ENCODE measurements at places on chromosomes 2 and 18. TPM values are rescaled to one million over a fixed set of nuclear protein-coding genes. Genes with fewer than 3 reads are reported as not detected.

- no peaks in the 10 kb centered on the region for H3K36me3 ChIP-seq
- no peak for DNase-seq
- no peak overlapping the region for H3K4me3 ChIP-seq
- no peak overlapping the region for H3K27ac ChIP-seq
Observed at GRCh38 chr2:84879584-84880394, 1.1 kb downstream of the TRABD2A start.

GRCh38 chr2:141925511-141925910 is 205.3 kb downstream of the LRP1B start:
- no peaks in the 10 kb centered on the region for H3K36me3 ChIP-seq
- no peak for DNase-seq
- H3K4me1 ChIP-seq, result no peaks in the 10 kb centered on the region
- no peaks in the 10 kb centered on the region for H3K27me3 ChIP-seq
- H3K27ac ChIP-seq, result no peak overlapping the region
- H3K4me3 ChIP-seq, result no peak overlapping the region

DNA sequence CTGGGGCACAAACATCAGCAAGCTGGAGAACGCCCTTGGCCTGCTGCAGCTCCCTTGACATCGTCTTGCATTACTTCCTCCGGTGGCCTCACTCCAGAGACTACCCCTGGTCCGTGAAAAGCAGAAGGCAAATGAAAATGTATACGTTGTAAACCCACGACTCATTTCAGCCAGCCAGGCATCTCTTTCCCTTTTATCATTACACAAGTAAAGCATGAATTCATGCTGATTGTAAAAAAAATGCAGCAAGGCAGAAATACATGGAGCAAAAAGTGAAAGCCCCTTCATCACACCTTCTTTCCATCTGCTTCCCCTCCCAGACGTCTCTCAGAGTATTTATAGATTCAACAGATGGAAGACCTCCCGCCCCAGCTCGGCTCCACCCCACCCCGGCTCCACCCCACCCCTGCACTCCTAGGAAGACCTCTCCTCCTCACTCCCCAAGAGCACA is 41.6 kb upstream of the RALBP1 start:
- no peak for DNase-seq
- no peak overlapping the region for H3K4me3 ChIP-seq
- no peaks in the 10 kb centered on the region for H3K27me3 ChIP-seq
- no peaks in the 10 kb centered on the region for H3K4me1 ChIP-seq
- no peaks in the 10 kb centered on the region for H3K36me3 ChIP-seq

DNA sequence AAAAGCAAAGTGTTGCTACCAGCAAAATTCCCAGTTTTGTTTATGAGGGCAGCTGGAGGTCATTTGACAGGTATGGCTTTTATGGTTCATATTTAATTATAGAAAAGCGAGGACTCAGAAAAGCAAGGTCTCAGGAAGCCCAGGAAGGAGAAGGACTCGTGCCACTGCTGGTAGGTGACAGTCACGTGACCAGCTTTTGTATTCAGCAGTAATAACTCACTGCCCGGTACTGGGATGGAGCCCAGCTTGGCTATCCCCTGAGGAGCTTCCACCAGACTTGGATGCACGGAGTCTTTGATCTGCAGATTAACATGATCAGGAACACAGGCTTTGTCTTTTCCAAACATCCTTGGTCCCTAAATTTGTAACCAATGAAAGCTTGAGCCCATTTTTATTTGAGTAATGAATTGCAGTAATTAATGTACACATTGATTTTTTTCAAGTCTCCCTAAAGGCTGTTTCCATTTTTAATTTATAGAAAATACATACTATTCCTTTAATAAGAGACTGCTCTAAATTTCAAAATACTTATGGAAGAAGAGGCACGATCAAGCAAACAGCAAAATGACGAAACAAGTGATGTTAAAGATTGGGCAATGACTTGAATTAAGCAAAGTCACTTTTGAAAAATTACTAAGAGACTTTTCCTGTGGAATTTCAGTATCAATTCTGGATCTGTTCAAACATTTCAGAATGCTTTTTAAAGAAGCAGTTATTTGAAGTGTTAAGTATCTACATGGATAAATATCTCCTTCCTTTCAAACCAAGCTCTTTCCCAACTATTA is 251.7 kb upstream of the HNRNPA3 start:
- no peak for DNase-seq
- no peak overlapping the region for H3K27ac ChIP-seq
- H3K4me3 ChIP-seq, result no peak overlapping the region
- H3K27me3 ChIP-seq, result no peaks in the 10 kb centered on the region
- H3K36me3 ChIP-seq, result no peaks in the 10 kb centered on the region

- no peaks in the 10 kb centered on the region for H3K27me3 ChIP-seq
- H3K4me3 ChIP-seq, result no peak overlapping the region
- no peak overlapping the region for H3K27ac ChIP-seq
Observed at GRCh38 chr2:41127351-41127750, 675.5 kb upstream of the SLC8A1 start.

DNA sequence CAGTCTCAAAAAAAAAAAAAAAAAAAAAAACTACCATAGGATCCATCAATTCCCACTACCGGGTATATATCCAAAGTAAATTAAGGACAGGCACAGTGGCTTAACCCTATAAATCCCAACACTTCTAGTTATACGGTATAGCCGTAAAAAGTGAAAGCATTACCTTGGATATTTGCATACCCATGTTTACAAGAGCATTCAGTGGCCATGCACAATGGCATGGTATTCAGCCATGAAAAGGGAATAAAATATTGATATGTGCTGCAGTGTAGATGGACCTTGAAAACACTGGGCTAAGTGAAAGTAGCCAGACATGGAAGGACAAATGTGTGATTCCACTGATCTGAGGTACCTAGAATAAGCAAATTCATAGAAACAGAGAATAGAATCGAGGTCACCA is 111.8 kb upstream of the CAB39 start:
- H3K4me3 ChIP-seq, result no peak overlapping the region
- H3K27me3 ChIP-seq, result no peaks in the 10 kb centered on the region
- H3K4me1 ChIP-seq, result no peaks in the 10 kb centered on the region
- H3K27ac ChIP-seq, result no peak overlapping the region
- H3K36me3 ChIP-seq, result no peaks in the 10 kb centered on the region

GRCh38 chr2:58341047-58341446 is 99.9 kb upstream of the FANCL start:
- no peak overlapping the region for H3K4me3 ChIP-seq
- no peaks in the 10 kb centered on the region for H3K4me1 ChIP-seq
- H3K27ac ChIP-seq, result no peak overlapping the region
- no peaks in the 10 kb centered on the region for H3K27me3 ChIP-seq
- no peak for DNase-seq
- no peaks in the 10 kb centered on the region for H3K36me3 ChIP-seq

DNA sequence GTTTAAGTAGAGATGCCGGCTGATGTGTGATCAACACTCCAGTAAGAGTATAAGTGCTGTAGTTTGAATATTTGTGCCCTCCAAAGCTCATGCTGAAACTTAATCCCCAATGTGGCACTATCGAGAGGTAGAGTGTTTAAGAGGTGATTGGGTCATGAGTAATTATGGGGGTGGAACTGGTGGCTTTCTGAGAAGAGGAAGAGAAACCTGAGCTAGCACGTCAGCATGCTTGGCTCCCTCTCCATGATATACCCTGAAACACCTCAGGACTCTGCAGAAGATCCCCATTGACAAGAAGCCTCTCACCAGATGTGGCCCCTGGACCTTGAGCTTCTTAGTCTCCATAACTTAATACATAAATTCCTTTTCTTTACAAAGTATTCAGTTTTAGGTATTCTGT is 584.8 kb downstream of the TSN start:
- H3K4me3 ChIP-seq, result no peak overlapping the region
- H3K27me3 ChIP-seq, result no peaks in the 10 kb centered on the region
- no peak overlapping the region for H3K27ac ChIP-seq
- DNase-seq, result no peak
- H3K36me3 ChIP-seq, result no peaks in the 10 kb centered on the region

GRCh38 chr2:191844706-191845105 is 2.2 kb downstream of the CAVIN2 start:
- H3K36me3 ChIP-seq, result no peaks in the 10 kb centered on the region
- no peaks in the 10 kb centered on the region for H3K27me3 ChIP-seq
- peaks cover 20% of the 10 kb centered on the region for H3K4me1 ChIP-seq
- H3K27ac ChIP-seq, result no peak overlapping the region

DNA sequence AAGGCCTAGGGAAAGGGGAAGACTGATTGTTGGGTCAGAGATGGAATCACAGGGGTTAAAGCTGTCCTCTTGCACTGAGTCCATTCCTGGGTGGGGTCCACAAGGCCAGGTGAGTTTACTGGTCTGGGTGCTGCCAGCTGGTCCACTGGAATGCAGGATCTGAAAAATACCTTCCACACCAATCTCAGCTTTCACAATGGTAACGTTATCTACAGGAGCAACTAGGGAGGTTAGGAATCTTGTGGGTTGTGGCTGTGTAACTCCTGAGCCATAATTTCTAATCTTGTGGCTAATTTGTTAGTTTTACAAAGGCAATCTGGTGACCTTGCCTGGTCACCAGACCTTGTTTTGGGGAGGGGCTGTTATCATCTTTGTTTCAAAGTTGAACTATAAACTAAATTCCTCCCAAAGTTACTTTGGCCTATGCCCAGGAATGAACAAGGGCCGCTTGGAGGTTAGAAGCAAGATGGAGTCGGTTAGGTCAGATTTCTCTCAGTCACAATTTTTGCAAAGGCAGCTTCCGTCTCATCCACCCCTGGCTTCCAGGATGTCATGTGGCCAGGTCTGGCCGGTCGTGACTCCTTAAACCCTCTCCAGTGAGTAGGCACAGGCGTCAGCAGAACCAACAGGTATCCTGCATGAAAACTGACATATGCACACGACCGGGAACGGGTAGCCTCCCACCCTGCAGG is 123.3 kb upstream of the SH3BP4 start:
- no peaks in the 10 kb centered on the region for H3K27me3 ChIP-seq
- H3K36me3 ChIP-seq, result no peaks in the 10 kb centered on the region
- no peak for DNase-seq
- no peak overlapping the region for H3K27ac ChIP-seq

DNA sequence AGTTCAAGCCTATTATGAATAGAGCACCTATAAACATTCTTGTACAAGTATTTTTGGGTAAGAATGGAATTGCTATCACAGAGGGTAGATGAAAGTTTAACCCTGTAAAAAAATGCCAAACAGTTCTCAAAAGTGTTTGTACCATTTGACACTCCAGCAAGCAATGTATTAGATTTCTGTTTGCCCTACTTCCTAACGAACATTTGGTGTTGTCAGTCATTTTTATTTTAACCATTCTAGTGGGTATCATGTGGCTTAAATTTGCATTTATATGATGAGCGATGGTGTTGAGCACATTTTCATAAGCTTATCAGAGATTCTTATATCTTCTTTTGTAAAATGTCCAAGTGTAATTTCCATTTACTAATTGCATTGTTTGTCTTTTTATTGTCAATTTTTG is 608.2 kb upstream of the ACVR2A start:
- no peak for DNase-seq
- no peaks in the 10 kb centered on the region for H3K36me3 ChIP-seq
- H3K27me3 ChIP-seq, result no peaks in the 10 kb centered on the region

DNA sequence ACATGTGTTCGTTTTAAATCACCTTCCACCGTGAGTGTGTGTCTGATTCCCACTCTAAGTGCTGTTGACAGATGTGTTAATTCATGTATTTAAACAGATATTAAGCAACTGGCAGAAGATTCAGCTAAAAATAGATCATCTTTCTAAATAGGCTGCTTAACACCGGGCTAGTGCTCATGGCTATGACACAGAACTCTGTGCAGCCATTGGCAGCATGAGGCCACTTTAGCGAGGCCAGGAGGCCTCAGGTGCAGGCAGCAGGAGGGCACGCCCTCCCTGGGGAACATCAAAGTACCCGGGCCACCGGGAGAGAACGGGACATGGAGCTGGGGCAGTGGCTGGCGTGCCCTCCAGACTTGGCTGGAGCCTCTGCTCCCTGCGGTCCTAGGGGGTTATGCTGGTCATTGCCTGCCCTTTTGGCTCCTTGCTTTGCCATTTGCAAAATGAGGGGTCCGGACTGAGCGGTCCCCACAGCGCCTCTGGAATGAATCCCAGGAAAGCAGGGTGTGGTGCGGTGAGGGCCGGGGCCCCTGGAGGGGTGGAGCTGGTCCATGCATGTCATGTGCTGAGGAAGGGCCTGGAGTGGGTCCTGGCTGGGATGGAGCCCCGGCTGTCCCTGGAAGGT is 62.8 kb upstream of the HDAC4 start:
- H3K27me3 ChIP-seq, result no peaks in the 10 kb centered on the region
- no peaks in the 10 kb centered on the region for H3K36me3 ChIP-seq
- H3K4me1 ChIP-seq, result no peaks in the 10 kb centered on the region
- H3K4me3 ChIP-seq, result no peak overlapping the region
- no peak overlapping the region for H3K27ac ChIP-seq

DNA sequence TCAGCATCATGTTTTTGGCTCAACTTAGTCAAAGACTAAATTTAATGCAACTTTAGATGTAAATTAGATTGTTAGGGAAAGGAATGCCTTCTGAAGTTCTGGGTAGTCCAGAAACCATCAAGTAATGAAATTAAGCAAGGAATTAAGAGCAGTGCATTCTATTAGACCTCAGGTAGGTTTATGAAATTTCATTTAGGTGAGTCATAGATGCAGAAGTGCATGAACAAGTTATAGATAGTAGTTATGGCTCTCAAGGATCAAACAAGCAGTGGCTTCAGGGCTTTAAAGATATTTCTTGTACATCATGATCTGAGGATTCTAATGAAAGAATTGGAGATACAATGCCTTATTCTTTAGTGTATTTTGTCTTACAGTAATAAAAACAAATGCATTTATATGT is 25.4 kb upstream of the SPOPL start:
- no peak overlapping the region for H3K27ac ChIP-seq
- H3K36me3 ChIP-seq, result no peaks in the 10 kb centered on the region
- no peaks in the 10 kb centered on the region for H3K4me1 ChIP-seq
- H3K4me3 ChIP-seq, result no peak overlapping the region
- H3K27me3 ChIP-seq, result no peaks in the 10 kb centered on the region
- DNase-seq, result no peak

GRCh38 chr18:78183815-78184214 is 795.8 kb upstream of the SALL3 start:
- no peaks in the 10 kb centered on the region for H3K4me1 ChIP-seq
- H3K36me3 ChIP-seq, result no peaks in the 10 kb centered on the region
- DNase-seq, result no peak
- H3K27me3 ChIP-seq, result no peaks in the 10 kb centered on the region
- no peak overlapping the region for H3K27ac ChIP-seq
- no peak overlapping the region for H3K4me3 ChIP-seq

GRCh38 chr2:199339891-199340605 is 117.7 kb downstream of the SATB2 start:
- H3K27me3 ChIP-seq, result no peaks in the 10 kb centered on the region
- H3K4me3 ChIP-seq, result no peak overlapping the region
- H3K27ac ChIP-seq, result no peak overlapping the region
- no peaks in the 10 kb centered on the region for H3K36me3 ChIP-seq
- no peaks in the 10 kb centered on the region for H3K4me1 ChIP-seq

The ASIC4 gene
- not detected for total RNA-seq

The DNAH7 gene
- total RNA-seq, result 7.8 TPM

The HOXD8 gene
- total RNA-seq, result 2.6 TPM

The ADRA2B gene
- 0.26 TPM for total RNA-seq

The GPR39 gene
- 7.3 TPM for total RNA-seq

The REG1B gene
- 15,911 TPM for total RNA-seq

The TYMS gene
- 7.6 TPM for total RNA-seq

The RNF125 gene
- 4.9 TPM for total RNA-seq

The INO80C gene
- 10.4 TPM for total RNA-seq

The REEP1 gene
- 4.0 TPM for total RNA-seq

The CHRNG gene
- total RNA-seq, result not detected

The HOXD12 gene
- not detected for total RNA-seq

Measured in body of pancreas (tissue), 4 donors.